Stimulated activated CD4-positive, alpha-beta T cell treated with anti-CD3 and anti-CD28 coated beads, Interleukin-4, amount 100 ng/mL, for 24 hours (primary cell): ENCODE measurements at places on chromosomes 6 and 20.
A peak's percentile ranks its signal among the peaks of the same experiment; 100 is the strongest.

DNA sequence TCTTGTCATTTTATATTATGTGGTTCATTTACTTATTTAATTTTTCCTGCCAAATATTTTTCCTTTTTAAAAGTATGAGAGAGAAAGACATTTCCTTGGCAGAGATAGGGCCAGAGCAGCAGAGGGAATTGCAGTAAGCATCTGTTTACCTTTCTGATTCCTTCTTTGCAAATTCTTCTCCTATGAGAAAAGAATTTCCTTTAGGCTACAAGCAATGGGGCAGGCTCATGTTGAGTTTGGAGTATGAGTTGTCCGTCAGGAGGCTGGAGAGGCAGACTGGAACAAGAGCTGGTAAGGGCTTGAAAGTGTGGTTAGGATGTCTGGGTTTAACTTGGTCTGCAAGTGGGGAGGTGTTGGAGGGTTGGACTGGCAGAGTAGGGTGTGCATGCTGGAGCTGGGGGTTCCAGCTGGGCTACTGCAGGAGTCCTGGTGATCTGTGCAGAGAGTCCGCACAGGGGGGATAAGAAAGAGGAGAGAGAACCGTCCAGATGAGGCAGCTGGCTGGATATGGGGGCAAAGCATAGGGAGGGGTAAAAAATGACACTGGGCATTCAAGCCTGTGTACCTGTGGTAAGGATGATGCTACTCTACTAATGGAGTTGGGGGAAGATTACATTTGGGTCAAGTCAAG, 19.7 kb downstream of the TIAM2 start:
- DNase-seq = no peak

GRCh38 chr6:112017760-112018537, 36.0 kb upstream of the CCN6 start:
- no peak for DNase-seq

DNA sequence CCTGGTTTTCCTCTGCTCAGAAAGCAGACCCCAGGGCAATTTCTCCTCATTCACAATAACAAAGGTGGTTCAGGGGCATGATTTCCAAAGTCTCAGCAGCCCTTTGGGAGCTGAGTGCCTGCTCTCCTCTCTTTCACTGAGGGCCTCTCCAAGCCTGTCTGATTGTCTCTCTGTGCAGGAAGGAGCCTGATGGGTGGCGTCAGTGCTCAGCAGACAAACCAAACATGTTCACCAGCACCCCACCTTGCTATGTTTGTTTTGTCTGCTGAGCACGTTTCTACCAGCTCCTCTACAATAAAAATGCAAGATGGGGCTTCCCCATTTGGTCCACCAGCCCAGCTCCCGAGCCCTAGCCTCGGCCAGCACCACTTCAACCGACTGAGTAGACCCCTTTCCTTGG, 25.4 kb upstream of the TCP11 start:
- DNase-seq = no peak

DNA sequence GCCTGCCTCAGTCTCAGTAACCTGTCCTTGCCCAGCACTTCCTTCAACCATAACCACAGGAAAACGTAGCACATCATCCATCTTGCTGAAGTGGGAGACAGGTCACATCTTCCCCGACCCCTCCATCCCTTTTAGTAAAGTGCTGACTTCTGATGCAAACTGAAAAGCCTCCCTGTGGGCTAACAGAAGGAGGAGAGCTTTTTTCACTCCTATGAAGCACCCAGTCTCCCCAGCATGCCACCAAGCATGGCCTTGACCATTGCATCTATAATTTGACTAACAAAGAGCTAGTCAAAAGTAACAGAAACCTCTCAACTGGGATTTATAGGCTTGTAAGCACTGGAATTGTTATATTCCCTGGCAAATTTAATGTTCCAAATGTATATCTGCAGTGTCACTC, 288.9 kb upstream of the IRAK1BP1 start:
- DNase-seq = no peak

- no peak for DNase-seq
Measured at GRCh38 chr20:11216451-11217314, 542.9 kb upstream of the JAG1 start.

- DNase-seq = no peak
Measured at GRCh38 chr20:40697541-40697940, 8.5 kb upstream of the MAFB start.

DNA sequence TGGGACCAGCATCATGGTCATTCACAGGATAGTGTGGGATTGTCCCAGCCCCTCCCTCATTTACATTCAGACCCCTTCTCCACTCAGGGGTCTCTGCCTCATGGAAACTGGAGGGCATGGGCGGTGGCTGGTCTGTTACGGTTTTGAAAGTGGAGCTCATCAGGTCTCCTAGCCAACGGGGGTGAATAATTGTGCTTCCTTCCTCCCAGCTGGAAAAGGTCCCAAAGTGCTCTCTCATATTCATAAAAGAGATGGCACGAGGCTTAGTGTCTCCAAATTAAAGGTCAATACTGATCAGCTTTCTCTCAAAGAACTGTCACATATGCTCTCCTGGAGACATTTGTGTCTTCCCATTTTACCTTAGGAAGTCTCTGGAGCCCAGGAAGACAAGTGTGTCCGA, 19.9 kb downstream of the JARID2 start:
- no peak for DNase-seq

DNA sequence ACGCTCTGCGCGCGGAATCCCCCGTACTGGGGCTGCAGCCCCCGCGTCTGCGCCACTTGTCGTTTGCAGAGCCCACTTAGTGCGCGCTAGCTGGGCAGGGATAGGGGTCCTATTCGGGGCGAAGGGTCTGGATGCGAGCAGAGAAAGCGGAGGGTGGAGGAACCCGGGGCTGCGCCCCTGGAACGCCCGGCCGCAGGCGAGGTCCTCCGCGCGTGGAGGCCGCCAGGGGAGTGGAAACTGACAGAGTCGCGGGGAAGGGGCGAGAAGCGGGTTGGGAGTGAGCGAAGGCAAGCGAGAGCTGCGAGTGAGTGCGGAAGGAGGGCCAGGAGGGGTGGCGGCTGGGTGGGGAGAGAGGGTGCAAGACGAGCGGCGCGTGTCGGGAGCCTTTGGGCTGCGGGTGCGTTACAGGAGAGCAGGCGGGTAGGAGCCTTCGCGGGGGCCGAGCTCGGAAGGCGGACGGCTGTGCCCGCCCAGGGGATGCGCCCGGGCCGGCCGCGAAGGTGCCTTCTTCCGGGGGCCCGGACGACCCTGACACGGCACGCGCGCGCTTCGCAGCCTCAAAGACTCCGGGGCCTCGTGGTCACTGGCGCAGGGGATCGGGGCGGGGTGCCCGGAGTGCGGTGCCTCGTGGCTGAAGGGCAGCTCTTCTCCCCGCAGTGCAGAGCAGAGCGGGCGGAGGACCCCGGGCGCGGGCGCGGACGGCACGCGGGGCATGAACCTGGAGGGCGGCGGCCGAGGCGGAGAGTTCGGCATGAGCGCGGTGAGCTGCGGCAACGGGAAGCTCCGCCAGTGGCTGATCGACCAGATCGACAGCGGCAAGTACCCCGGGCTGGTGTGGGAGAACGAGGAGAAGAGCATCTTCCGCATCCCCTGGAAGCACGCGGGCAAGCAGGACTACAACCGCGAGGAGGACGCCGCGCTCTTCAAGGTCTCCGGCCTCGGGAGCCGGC, 1.2 kb downstream of the IRF4 start:
- DNase-seq = peak; percentile 48

- DNase-seq = no peak
Measured at GRCh38 chr20:61901392-61902220, 164.1 kb downstream of the TAF4 start.
